Stimulated activated CD8-positive, alpha-beta memory T cell treated with anti-CD3 and anti-CD28 coated beads, Interleukin-7, amount 100 ng/mL, for 1 hour (primary cell): ENCODE measurements at places on chromosomes 5 and 9.

DNA sequence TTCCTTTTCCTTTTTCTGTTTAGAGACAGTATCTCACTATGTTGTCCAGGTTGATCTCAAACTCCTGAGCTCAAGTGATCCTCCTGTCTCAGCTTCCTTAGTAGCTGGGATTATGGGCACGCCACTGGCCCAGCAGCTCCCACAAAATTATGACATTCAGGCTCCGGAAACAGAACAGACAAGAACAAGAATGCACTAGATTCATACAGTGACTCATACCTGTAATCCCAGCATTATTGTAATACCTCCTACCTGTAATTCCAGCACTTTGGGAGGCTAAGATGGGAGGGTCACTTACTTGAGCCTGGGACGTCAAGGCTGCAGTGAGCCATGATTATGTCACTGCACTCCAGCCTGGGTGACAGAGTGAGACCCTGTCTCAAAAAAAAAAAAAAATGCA is 26.7 kb upstream of the B4GALT1 start:
- DNase-seq: no peak

- no peak for DNase-seq
These were observed 8.0 kb downstream of the STRBP start for GRCh38 chr9:123260340-123260739.

- no peak for DNase-seq
These were observed 455.0 kb upstream of the CLINT1 start for GRCh38 chr5:158313733-158314464.

DNA sequence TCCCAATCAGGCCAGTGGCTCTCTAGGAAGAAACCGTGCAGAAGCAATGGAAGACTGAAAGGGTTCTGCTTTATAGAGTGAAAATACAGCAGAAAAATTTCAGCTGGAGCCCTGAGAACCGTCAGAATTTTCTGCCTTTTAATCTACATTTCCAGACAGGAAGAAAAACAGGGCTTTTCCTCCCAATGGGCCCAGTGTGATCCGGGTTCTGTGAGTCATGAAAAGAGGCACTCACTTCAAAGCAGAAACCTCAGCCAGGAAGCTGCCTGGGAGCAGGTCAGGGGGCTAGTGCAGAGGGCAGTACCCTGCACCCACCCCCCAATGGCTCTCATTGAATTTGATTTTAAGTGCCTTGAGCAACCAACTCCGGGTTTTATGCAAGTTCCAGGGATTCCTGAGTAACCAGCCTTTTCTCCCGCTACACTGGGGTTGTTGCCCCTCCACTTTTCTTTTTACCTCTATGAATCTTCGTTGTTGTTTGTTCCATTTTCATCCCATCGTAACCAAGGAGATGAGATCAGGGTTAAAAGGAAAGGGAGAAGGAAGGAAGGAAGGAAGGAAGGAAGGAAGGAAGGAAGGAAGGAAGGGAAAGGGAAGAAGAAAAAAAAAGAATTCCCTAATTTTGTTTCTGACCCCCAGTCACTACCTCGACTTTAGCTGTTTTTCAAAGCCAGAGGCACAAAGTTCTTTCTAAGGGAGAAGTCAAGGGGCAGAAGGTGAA is 1.3 kb downstream of the BARHL1 start:
- DNase-seq: no peak

DNA sequence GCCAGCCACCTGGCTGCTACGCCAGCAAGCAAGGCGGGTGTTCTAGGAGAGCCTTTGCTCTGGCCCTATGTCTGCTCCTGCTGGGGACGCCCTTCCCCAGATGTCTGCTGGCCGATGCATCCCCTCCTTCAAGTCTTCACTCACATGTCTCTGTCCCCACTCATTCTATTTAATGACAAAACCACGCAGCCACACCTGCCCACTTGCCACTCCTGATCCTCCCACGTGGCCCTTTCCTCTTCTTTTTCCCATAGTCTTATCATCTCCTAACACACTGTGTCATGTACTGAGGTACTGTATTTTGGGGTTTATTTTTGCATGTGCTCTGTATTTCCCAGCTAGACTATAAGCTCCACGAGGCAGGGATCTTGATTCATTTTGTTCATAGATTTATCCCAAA is 62.0 kb upstream of the HRH2 start:
- DNase-seq: no peak

- DNase-seq: no peak
These were observed 48.8 kb upstream of the SLC25A51 start for GRCh38 chr9:37952731-37953130.

DNA sequence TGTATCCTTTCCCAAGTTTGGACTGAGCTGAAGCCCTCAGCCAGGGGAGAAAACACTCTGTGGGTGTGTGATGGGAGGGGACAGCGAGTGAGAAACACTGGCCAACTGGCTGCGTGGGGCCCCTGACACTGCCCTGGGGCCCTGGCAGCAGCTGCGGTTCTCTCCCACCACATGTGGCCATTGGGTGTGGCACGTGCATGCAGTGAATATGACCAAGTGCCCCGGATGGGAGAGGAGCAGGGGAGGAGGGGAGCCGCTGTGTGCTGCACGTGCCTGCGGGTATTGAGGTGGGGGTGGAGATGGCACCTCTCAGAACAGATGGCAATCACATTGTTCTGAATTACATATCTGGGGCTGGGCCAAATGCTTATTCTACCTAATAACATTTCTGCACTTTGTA is 242.4 kb upstream of the PCSK5 start:
- DNase-seq: no peak

DNA sequence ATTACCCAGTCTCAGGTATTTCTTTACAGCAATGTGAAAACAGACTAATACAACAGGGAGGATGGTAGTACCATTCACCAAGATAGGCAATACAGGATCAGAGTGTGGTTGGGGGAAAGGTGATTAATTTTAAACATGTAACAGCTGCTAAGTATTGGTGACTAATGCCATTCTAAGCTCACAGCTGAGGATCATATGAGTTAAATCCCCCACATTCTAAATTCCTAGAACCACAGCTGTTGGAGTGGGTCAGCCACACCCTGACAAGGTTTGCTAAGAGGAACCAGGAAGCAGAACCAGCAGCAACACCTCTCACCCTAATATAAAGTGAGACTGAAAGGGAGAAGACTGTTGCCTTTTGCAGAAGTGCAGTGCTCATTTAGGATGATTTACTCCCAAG is 24.8 kb downstream of the HSPB3 start:
- no peak for DNase-seq

- no peak for DNase-seq
These were observed 23.0 kb upstream of the TMOD1 start for GRCh38 chr9:97478301-97478981.

GRCh38 chr9:99986642-99987041 is 80.2 kb downstream of the STX17 start:
- no peak for DNase-seq

DNA sequence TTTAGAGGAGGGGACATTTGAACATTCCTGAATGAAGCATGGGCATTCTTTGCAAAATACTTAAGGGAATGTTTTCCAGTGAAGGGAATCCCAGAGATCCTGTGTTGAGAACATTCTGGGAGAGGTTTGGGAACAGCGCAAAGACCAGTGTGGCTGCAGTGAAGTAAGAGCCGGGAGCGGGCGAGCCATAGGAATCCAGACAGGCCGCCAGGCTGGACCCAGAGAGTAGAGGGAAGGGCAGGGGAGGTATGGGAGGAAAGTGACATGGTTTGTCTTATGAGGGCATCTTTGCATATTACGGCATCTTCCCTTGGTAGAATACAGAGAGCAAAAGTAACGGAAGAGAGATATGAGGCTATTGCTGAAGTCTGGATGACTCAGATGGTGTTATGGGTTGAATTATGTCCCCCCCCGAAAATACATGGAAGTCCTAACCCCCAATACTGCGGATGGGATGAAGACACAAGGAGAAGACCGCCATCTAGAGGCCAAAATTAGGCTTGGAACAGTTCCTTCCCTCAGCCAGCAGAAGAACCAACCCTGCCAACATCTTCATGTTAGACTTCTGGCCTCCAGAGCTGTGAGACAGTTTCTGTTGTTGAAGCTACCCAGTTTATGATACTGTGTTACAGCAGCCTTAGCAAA is 268.2 kb downstream of the MAST4 start:
- DNase-seq: no peak

- no peak for DNase-seq
These were observed 356.4 kb downstream of the HINT1 start for GRCh38 chr5:130808691-130809090.

- no peak for DNase-seq
These were observed 2.6 kb upstream of the SEMA6A start for GRCh38 chr5:116577064-116577788.

GRCh38 chr5:73298251-73298771 is 125.3 kb downstream of the TMEM174 start:
- no peak for DNase-seq

DNA sequence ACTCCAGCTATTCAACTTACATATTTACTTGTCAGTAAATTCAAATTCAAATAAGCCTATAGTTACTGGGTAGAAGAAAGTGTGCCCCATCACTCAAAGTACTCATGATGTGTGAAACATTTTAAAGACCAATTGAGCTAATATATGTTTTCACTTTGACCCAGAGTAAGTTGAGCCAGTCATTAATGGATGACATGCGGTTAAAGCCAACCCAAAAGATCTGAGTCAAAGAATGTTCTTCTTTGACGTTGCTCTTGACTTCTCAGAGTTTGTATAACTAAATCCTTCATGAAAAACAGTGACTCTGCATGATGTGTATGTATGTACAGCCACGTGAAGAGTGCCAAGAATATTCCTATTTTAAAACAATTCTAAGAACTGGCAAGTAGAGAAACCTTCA is 237.4 kb downstream of the NR2F1-AS1 start:
- DNase-seq: no peak

- DNase-seq: no peak
These were observed 16.7 kb downstream of the PIK3R1 start for GRCh38 chr5:68232277-68232676.

GRCh38 chr5:163706053-163706771 is 200.8 kb downstream of the MAT2B start:
- no peak for DNase-seq

DNA sequence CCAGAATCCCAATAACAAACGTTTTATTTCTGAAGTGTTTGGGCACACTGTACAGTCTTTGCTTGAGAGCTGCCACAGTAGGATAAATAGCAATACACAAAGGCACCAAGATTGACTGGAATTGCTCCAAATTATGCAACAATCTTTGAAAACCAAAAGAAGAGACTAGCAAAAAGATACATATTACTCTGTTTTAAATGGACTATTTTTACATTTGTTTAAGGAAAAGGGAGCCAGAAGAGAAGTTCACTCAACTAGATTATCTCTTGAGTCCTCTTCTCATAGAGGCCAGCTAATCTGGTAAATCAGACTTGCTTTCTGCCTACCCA is 385.0 kb upstream of the SLC30A5 start:
- DNase-seq: no peak

DNA sequence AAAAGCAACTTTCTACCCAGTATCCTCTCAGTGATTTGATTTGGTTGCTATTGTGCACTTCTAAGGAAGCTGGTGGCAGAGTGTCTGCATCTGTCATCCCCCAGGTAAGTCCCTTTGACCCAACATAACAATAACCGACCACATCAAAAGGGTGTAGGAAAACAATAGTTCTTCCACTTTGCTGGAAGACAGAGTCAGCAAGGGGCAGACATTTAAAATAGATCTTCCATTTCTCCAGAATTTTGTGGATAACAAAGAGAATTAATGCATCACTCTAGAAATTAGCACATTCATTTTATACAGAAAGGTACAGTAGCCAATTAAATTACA is 177.5 kb downstream of the EBF1 start:
- DNase-seq: no peak

DNA sequence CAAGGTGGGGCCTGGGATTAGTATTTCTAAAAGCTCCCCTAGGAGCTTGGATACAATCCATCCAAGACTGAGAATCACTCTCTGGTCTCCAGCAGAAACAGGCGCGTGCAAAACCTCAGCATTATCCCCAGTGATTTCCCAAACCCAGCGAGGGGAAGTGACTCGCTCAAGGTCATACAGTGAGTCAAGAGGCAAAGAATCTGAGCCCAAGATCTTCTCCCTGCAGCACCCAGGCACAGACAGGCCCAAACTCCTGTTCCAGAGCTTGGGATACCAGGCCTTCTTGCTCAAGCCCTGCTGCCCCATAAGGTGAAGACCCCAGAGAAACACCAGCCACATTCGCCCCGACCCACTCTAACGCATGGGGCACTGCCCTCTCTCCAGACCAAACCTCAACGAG is 33.2 kb downstream of the SHB start:
- no peak for DNase-seq

- no peak for DNase-seq
These were observed 108.2 kb upstream of the MPDZ start for GRCh38 chr9:13387734-13388067.

DNA sequence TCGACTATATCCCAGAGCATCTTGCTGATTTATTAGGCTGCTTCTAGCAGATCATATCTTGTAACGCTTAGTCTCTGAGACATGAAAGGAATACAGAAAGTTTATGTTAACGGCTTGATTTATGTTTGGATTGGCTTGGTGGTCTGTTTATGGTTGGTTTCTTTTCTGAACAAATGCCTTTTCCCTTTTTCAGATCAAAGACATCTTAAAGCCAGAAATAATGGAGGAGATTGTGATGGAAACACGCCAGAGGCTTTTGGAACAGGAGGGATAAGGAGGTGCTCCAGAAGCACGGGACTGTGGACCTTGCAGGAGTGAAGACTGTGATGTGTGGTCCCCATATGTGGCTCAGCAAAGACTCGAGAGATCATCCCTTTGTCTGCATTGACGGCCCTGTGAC is 9.9 kb downstream of the EXOSC2 start:
- no peak for DNase-seq

- no peak for DNase-seq
These were observed 8.4 kb upstream of the JMY start for GRCh38 chr5:79227484-79228025.

DNA sequence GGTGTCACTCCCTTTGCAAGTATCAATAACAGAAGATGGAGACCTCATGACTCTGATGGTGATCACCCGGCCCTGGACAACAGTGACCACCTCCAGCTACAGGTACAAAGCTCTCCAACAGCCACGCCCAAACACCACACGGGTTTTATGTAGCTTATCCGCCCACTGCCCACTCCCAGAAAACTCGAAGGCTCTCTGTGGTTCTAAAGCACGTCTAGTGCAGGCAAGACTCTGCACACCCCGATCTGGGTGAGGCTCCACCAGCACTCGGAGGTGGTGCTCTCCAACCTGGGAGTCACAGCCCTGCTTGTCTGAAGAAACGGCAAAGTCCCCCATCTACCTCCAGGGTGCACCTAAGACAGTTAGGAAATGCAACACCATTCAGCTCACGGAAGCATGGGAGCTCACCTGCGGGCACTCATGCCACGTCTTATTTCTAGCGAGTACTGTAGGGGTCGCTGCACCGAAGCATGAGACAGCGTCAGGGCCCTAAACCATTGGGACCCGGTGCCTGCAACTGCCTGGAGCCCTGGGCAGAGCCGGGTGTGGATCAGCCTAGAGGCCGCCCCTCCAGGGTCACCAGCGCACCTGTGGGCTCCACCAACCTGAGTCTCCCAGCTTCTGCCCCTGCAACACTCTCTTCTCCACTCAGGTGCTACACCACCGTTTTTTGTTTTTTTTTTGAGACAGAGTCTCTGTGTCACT is 58.1 kb upstream of the ZNF354A start:
- DNase-seq: no peak

GRCh38 chr9:1966725-1967366 is 48.3 kb upstream of the SMARCA2 start:
- DNase-seq: no peak

- DNase-seq: no peak
These were observed 233.7 kb downstream of the SMARCA2 start for GRCh38 chr9:2248768-2249265.

GRCh38 chr5:134846641-134846960 is 833 bp downstream of the C5orf24 start:
- DNase-seq: no peak

- DNase-seq: no peak
These were observed 19.9 kb downstream of the TLR4 start for GRCh38 chr9:117723986-117724625.

- no peak for DNase-seq
These were observed 258.7 kb upstream of the RASA1 start for GRCh38 chr5:87008751-87009560.
